ENCODE measurements at places on chromosomes 2 and 18. TPM values are rescaled to one million over a fixed set of nuclear protein-coding genes. Genes with fewer than 3 reads are reported as not detected.

DNA sequence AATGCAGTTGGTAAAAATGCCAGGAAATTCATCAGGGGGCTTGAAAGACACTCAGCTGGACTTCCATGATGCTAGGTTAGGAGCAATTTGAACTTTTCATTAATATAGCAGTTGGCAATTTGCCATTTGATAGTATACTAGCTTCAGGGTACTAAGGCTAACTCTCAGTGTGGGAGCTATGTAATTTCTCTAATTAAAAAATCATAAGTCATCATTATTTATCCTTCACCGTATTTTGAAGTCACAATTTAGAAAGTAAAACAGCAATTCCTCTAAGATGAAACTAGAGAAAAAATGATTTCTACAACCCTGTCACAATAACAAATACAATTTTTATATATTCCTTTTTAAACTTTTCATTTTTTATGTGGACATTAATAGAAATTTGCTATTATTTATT lies 190.8 kb downstream of the GPD2 start:
- no peak overlapping the region for H3K4me3 ChIP-seq
- H3K27ac ChIP-seq, result no peak overlapping the region
- H3K4me1 ChIP-seq, result no peaks in the 10 kb centered on the region
- no peaks in the 10 kb centered on the region for H3K27me3 ChIP-seq
- no peaks in the 10 kb centered on the region for H3K36me3 ChIP-seq

GRCh38 chr2:105893011-105893995 lies 148.6 kb downstream of the NCK2 start:
- no peak overlapping the region for H3K27ac ChIP-seq
- no peak for DNase-seq
- no peaks in the 10 kb centered on the region for H3K27me3 ChIP-seq
- no peaks in the 10 kb centered on the region for H3K4me1 ChIP-seq
- peaks cover 3% of the 10 kb centered on the region for H3K36me3 ChIP-seq

DNA sequence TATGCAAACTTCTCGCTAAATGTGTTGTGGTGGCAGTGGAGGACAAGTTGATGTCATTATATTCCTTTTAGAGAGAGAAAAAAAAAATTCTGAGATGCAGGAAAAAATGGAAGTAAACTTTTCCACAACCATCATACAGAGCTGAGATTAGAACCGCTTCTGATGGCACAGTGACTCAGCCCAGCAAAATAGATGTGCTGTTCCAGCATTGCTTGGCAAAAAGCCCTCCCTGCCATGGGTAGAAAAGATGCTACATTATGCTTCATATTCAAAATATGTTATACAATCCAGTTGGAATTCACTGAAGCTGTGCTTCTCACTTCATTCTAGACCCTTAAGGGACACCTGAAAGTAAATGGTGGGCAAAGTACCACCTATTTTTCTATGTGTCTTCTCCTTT lies 1047.6 kb upstream of the FANCL start:
- DNase-seq, result no peak
- H3K27ac ChIP-seq, result no peak overlapping the region
- no peaks in the 10 kb centered on the region for H3K27me3 ChIP-seq
- no peaks in the 10 kb centered on the region for H3K4me1 ChIP-seq

PFN4 gene
- 0.64 TPM for total RNA-seq

LRRC30 gene
- not detected for total RNA-seq

DNA sequence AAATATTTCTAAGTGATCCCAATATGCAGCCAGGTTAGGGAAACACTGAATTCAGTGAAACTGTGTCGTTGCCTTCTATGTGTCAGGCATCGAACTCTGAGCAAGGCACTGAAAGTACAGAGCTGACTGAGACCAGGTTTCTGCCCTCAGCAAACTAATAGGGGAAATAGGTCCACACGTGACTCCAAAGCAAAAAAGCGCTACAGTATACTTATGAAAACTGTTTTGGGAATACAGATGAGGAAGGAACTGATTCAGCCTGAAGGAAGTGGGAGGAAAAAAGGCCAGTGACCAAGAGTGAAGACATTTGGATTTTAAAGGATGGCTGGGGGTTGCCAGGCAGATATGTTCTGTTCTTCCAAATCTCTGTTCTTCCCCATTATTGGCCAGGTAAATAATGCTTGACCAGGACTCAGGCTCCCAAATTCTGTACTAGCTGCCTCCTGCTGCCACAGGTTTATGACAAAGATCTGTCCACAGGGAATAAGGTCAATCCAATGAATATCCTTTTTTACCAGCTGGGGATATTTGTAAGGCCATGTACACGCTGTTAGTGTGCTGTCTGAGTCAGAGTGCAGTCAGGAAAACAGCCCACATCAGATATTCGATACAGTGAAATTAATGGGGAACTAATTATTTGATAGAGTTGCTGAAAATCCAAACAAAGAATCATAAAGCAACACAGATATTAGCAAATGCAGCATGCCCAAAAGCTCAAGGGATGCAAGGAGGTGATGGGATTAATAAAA lies 24.5 kb upstream of the INPP4A start:
- DNase-seq, result no peak
- no peaks in the 10 kb centered on the region for H3K4me1 ChIP-seq
- H3K36me3 ChIP-seq, result no peaks in the 10 kb centered on the region
- H3K27ac ChIP-seq, result no peak overlapping the region

C1QL2 gene
- 0.20 TPM for total RNA-seq

DNA sequence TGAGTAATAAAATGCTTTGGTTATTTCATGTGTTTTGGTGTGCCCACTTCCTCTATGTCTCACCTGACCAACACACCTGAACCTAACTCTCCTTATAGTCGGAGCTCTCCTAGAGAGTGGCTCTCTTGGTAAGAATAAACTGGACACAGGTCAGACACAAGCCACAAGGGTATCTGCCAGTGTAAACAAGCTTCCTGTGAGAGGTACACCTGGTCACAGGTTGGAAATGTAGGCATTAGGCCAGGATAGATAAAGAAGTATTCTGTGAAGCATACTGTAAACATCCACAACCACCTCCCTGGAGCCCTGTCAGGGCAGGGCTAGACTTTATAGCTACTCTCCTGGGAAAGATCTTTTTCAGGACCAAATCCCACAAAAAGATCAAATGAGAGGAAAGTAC lies 69.4 kb downstream of the ZDBF2 start:
- no peaks in the 10 kb centered on the region for H3K27me3 ChIP-seq
- no peak overlapping the region for H3K27ac ChIP-seq
- H3K4me1 ChIP-seq, result no peaks in the 10 kb centered on the region
- no peak overlapping the region for H3K4me3 ChIP-seq
- no peaks in the 10 kb centered on the region for H3K36me3 ChIP-seq

TNS1 gene
- total RNA-seq, result 219 TPM

SLC4A3 gene
- 11.2 TPM for total RNA-seq

- H3K36me3 ChIP-seq, result no peaks in the 10 kb centered on the region
- H3K4me3 ChIP-seq, result no peak overlapping the region
- H3K27ac ChIP-seq, result no peak overlapping the region
- no peaks in the 10 kb centered on the region for H3K4me1 ChIP-seq
- no peaks in the 10 kb centered on the region for H3K27me3 ChIP-seq
These were observed 1029.9 kb upstream of the PIK3C3 start for GRCh38 chr18:40925071-40925541.

DNAJC10 gene
- total RNA-seq, result 166 TPM

GALNT5 gene
- 2.2 TPM for total RNA-seq

HOXD1 gene
- not detected for total RNA-seq

DNA sequence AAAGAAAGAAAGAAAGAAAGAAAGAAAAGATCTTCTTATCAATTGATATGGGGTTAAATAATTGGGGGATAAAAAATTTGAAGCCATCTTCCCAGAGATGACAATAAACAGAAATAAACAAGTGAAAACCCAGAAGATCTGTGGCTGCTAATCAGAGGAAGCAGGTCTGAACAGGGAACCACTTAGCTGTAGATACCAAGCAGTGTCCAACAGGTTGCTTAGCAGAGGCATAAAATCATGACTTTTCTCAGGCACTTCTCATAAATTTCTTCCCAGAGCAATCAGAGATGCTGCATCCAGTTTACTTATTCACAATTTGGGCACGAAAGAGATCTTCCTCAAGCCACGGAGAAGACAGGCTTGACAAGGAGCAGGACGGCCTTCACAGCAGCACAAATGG lies 5.7 kb upstream of the LPIN1 start:
- H3K27ac ChIP-seq, result no peak overlapping the region
- DNase-seq, result no peak

CHST9 gene
- 1.3 TPM for total RNA-seq

DNA sequence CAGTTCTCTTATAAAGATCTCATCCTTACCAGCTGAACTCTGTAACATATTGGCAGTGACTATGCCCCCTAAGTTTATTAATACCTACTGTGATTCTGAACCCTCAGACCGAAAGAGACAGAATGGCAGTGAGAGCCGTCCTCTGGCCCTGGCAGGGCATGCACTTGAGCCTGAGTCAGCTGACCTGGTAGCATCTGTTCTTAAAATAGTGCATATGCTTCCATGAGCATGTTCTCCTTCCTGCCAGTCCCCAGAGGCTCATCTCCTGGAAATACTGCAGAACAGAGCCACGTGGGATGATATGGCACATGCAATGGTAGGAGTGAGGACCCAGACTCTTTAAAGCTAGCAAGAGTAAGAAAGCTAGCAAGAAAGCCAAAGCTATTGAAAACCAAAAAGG lies 59.0 kb downstream of the RASGRP3 start:
- no peaks in the 10 kb centered on the region for H3K36me3 ChIP-seq
- H3K4me3 ChIP-seq, result no peak overlapping the region
- H3K4me1 ChIP-seq, result peaks cover under 1% of the 10 kb centered on the region

DNA sequence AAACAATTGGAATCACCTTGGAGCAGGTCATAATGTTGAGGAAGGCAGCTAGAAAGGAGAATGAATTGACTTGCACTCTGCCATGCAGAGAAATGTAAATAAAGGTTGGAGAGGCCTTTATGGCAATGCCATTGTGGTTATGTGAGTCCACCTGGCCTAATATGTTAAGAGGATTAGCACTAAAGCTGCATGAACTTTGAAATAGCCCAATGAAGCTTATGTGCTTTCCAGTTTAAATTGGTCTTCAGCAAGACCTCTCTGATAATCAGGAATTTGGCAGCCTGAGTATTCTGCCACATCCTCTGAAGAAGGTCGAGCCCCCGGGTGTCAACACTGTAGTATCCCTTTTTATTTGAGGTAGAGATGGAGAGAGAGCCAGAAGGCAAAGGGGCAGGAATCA lies 464.9 kb downstream of the CDH2 start:
- H3K36me3 ChIP-seq, result no peaks in the 10 kb centered on the region
- peaks cover 32% of the 10 kb centered on the region for H3K4me1 ChIP-seq
- DNase-seq, result no peak
- no peak overlapping the region for H3K27ac ChIP-seq

RIT2 gene
- total RNA-seq, result not detected

DNA sequence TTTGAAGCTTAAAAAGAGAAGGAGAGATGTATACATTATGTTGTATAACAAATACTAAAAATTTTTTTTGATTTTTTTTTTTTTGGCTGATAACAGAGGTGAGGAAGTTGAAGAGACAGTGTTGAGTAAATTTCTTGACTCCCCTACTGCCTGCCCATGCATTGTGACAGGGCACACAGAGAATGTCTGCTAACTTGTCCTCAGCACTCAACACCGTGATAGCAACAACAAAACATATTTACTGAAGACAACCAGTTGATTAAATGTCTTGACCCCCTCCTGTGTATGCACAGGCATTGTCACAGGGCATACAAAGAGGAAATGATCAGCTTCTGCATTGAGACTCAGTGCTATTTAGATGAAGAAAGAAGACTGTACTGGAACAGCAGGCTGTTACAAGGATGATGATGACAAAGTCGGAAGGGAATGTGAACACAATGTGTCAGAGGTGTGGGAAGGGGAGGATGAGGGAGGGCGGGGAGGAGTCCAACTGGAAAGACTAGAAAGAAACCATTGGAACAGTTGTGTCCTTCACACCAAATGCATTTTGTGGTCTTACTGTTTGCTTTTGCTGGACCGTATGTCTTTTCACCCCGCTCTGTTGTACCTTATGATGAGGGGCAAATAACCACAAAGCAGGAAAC lies 89.5 kb downstream of the CERS6 start:
- H3K4me3 ChIP-seq, result peak overlapping the region; percentile 15
- peak overlapping the region; percentile 35 for H3K27ac ChIP-seq
- no peaks in the 10 kb centered on the region for H3K27me3 ChIP-seq
- no peaks in the 10 kb centered on the region for H3K36me3 ChIP-seq
- peaks cover 11% of the 10 kb centered on the region for H3K4me1 ChIP-seq

DNA sequence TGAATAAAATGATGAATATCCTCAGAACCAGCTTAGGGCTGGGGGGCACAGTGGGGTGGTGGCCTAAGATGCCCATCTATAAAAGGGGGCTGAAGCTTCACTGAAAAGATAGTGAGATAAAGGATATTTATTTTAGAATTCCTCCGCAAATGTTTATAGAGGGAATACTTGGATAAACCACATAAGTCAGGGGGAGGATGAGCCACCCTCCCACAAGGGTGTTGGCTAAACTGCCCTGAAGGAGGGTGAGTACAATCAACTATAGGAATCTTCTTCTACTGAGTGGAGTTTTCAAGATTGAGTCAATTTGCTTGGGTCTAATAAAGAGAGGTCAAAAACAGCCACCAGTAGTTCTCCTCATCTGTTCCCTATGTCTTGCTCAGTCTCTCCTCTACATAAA lies 114.5 kb upstream of the TANK start:
- H3K36me3 ChIP-seq, result no peaks in the 10 kb centered on the region
- H3K27ac ChIP-seq, result no peak overlapping the region
- H3K27me3 ChIP-seq, result no peaks in the 10 kb centered on the region
- peak; percentile 33 for DNase-seq

- H3K36me3 ChIP-seq, result no peaks in the 10 kb centered on the region
- H3K4me1 ChIP-seq, result no peaks in the 10 kb centered on the region
- H3K27ac ChIP-seq, result no peak overlapping the region
- peaks cover 8% of the 10 kb centered on the region for H3K27me3 ChIP-seq
These were observed 650 bp downstream of the LHCGR start for GRCh38 chr2:48754874-48755273.

RMC1 gene
- 25.2 TPM for total RNA-seq

DNA sequence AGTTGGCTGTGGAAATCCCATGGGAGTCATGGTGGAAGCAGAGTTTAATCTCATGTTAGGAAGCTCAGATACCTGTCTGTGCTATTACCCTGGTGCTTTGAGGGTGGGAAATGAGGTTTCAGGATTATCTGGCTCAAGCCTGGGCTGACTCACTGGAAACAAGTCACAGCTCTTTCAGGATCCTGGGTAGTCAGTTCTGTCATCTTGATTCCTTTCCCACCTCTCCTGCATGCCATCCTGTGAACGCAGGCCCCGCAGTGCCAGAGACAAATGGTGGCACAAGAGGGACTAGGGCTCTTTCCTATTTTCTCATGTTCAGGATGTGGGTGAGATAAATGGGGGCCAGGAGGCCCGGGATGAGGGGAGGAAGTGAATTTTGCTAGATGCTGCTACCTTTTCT lies 3.7 kb upstream of the FAM136A start:
- no peak overlapping the region for H3K27ac ChIP-seq
- H3K27me3 ChIP-seq, result no peaks in the 10 kb centered on the region

GRCh38 chr2:230902180-230902899 lies 22.7 kb downstream of the GPR55 start:
- H3K4me3 ChIP-seq, result no peak overlapping the region
- DNase-seq, result peak; percentile 24
- peaks cover 22% of the 10 kb centered on the region for H3K27me3 ChIP-seq

HOXD10 gene
- total RNA-seq, result not detected

GRCh38 chr18:73244401-73244800 lies 376.6 kb upstream of the NETO1 start:
- H3K27me3 ChIP-seq, result no peaks in the 10 kb centered on the region
- H3K4me1 ChIP-seq, result no peaks in the 10 kb centered on the region
- no peak overlapping the region for H3K4me3 ChIP-seq
- no peaks in the 10 kb centered on the region for H3K36me3 ChIP-seq
